BJ (cell line): ENCODE measurements at places on chromosomes 5 and 9.

GRCh38 chr5:22850981-22851380, 2.2 kb downstream of the CDH12 start:
- no peak for DNase-seq

DNA sequence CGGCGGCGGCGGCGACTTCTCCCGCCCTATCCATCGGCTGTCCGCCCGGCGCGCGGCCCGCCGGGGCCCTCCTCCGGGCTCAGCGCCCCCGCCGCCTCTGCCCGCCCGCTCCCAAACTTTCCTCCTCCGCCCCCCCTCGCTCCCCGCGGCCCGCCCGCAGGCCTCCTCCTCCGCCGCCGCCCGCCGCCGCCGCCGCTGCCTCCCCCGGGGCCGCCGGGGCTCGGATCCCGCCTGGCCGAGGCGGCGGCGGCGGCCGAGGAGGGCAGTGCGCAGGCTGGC, 460 bp upstream of the PBX3 start:
- DNase-seq, result no peak

GRCh38 chr5:115772731-115773475, 43.6 kb downstream of the CDO1 start:
- no peak for DNase-seq

DNA sequence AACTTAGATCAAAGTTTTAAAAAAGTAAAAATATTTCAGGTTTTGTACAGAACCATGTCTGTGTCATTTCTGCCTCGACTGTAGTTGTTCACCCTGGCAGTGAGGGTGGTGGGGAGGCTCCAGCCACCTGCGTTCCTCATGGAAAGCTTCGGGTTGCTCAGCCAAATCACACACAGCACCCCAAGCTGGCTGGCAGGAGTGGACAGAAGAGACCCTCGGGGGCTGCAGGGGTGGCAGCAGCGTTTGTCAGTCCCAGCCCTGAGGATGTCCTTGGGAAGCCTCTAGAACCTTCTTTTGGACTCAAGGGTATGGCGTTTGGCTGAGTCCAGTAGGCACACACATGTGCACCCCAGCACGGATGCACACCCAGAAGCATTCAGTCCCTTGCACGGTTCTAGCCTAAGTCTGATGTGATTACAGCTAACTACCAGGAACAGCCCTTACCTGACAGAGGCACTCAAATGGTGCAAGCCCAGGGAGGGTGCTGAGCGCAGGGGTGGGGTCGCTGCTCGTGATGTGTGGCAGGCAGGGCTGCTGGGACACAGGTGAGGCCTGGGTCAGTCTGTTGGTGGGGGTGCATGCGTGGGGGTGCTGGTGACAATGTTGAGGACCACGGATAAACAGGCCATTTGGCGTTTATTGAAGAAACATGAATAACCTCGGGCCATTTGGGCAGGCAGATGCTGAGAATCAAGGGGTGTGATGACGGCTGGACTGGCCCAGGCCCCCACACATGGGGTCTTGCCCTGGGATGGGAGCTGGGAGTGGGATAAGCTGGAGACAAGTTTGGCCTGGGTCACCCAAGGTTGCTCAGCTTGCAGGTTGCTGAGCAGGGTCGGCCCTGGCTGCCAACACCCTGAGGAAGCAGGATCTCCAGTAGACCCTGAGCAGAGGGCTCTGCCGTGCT, 103.4 kb downstream of the PHF2 start:
- DNase-seq, result no peak

DNA sequence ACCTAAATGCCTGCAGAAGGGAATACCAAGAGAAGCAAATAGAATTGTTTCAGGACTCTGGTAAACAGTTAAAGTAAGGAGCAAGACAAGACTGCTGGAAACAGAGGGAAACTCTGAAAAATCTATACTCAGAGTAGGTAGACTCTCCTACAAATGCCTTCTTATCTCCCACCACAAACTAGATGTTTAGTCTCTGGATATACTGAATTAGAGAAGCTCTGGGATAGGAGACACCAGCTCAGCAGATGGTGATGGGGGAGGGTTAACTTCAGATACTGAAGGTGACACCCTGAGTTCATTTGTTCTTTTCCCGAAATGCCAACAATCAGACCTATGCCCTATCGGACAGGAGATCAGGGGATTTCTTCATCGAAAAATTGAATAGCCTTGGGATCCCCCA, 54.1 kb upstream of the CHD1 start:
- no peak for DNase-seq

DNA sequence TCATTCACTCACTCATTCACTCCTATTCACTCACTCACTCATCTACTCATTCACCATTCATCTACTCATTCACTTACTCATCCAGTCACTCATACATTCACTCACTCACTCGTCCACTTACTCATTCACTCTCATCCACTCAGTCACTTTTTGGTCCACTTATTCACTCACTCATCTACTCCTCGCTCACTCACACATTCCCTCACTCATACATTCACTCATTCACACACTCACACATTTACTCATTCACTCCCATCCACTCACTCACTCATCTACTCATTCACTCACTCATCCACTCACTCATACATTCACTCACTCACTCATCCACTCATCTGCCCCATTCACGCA, 27.7 kb downstream of the WNK2 start:
- DNase-seq, result no peak

- no peak for DNase-seq
These were observed 22.2 kb downstream of the RALGDS start for GRCh38 chr9:133098871-133099270.

DNA sequence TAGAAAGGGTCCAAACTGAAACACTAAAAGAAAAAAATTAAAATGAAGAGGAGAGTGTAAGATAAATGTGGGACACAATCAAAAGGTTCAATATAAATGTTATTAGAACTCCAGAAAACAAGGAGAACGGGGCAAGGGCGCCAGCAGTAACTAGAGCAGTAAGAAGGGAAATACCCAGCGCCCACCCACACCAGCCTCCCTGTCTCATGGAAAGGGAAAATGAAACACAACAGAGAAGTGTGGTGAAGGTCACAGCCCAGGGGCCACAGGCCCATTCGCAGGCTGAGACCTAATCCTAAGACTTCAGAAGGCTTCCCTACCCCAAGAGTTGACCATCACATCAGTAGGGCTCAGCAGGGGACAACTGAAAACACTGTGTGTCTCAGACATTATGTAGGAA, 45.8 kb upstream of the CLK4 start:
- no peak for DNase-seq

- no peak for DNase-seq
These were observed 2.9 kb downstream of the OR2S2 start for GRCh38 chr9:35954942-35955546.

DNA sequence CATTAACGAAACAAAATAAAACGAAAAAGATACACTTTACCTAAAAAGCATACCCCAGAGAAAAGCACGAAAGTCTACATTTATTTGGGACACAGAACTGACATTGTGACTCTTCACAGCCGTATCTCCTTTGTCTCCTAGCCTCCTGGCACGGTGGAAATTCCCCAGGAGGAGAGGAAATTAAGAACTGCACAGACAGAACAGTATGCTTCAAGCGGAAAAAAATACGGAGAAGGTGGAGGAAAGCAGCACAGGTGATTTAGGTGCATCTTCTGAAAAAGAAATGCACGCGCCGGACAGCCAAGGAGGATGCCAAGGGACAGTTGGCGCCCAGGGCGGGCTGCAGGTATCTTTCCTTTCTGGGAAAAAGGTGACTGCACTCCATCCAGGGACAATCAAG, 32.0 kb downstream of the DDX31 start:
- DNase-seq, result no peak

GRCh38 chr5:140718266-140718592, 18.0 kb downstream of the ZMAT2 start:
- DNase-seq, result no peak

DNA sequence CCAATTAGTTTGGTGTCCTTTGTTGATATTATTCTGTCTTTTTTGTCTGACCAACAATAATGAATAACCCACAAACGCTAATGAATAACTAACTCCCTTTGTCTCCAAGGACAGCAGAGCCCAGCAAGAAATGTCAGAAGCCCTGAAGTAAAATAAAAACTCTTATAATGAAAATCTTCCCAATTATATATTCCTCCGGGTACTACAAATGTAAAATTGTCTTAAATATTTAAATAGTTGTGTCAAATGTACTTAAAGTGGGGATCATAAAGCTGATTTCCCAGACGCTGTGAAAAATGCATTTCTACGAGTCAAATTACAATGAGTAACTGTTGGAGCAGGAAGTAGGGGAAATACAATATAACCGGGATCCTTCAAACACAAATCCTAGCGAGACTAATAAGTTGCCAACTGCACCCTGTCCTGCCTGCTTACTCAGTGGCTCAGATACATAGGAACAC, 22.3 kb downstream of the GLIS3 start:
- no peak for DNase-seq

DNA sequence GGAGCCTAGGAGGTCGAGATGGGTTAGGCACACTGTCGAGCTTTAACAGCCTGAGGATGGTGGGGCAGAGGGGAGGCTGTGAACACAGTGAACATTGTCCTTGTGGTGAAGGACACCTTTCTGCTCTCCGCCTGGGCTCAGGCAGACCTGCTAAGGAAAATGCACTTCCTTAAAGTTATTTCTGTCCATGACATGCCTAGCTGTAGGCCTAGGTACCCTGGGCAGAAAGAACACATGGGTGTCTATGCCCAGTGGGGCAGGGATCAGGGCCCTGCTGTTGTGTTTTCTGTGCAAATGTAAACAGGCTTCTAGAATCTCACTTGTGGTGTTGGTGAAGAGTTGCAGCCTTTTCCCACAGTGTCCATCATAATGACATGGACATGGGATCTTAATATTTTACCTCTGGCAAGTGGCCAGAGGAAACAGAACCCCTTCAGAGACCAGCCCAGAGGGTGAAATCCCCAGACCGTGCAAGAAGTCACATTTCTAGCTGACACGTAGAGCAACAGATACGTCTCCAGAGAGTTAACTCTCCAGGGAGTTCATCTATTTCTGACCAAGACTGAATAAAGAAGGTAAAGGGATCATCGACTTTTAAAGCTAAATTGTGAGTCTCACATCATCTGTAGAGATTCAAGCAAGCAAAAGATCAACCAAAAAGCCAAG, 79.2 kb downstream of the C9orf152 start:
- no peak for DNase-seq

DNA sequence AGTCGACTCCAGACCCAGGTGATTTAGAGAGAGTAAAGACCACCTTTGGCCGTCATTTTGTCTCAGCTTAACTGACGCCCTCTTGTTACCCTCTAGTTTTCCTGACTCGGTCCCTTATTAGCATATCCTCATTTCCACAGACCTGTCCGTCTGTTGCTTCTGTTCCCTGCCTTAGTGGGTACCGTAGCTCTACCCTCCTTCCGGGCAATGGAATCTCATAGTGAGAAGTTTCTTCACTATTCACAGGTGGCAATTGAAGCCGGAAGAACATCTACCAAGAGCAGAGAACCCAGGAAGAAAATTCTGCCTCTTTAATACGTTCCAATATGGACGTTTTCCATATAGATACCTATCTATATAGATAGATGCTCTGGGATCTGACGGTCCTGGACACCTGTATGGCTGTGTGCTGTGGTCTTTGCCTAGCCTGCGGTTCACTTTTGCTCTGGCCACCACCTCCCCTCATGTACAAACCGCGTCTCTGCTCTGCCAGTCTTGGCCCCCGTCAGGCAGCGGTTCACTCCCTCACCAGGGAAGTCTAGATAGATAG, 652 bp upstream of the TMEM161B start:
- DNase-seq, result no peak

GRCh38 chr9:114291064-114291474, 31.8 kb upstream of the ORM1 start:
- no peak for DNase-seq

DNA sequence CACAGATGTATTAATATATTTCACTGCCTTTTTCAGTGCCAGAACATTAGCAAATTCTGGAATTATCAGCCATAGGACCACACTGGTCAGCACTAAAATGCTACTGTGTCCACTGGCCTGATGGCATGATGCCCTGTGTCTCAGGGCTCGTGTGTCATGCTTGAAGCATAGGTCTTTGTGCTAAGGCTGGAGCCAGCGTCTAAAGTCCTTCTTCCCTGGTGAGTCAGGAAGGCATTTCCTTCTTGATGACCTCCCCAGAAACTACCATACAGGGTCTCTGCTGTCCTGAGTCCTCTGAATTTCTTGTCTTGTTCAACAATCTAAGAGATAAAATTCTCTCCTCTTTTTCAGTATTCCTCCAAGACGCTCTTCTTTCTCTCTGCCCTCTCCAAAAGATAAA, 489.9 kb downstream of the PSAT1 start:
- DNase-seq, result no peak

DNA sequence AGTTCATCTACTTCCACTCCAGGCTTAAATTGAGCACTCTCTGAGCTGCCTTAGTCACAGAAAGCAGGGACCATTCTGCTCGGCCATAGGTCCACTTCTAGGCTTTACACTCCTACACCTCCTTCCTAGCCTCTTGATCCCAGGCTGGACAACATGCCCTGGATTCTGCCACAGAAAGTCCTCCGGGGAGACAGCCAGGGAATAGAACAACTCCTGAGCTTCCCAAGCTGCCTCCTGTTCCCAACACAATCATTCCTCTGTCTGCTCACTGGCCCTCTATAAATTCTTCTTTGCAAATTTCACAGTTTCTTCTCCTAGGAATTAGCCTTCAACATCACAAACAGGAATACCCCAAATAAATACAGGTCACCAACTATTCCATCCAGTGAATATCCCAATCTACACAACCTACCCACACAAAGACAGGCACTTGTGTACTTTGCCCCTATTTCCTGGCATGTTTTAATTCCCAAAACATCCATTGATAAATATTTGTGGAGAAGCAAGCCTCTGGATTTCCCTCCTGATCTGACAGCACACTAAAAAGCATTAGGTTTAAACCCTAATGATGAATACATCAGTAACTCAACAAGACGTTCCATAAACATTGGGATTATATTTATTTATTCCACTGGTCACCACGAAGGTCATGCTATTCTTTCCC, 125.5 kb downstream of the ENC1 start:
- DNase-seq, result no peak

DNA sequence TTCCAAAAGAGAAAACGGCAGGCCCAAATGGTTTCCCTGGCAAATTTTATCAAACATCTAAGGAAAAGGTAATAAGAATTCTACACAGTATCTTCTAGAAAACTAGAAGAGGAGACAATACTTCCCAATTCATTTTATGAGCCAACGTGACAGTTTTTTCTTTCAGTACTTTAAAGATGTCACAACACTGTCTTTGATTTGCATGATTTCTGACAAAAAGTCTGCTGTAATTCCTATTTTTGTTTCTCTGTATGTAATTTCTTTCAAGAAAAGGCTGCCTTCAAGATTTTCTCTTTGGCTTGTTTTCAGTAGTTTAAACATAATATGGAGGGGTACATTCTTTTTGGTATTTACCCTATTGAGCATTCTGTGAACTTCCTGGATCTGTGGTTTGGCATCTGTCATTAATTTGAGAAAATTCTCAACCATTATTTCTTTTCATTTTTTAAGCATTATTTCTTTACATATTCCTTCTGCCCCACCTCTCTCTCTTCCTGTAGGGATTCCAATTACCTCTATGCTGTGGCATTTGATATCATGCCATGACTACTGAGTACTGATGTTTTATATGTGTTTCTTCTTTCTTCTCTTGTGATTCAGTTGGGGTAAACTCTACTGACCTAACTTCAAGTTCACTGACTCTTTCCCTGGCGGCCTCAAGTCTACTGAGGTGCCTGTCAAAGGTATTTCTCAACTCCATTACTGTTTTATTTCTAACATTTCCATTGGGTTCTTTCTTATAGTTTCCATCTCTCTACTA, 32.2 kb downstream of the ANKS6 start:
- no peak for DNase-seq
